ENCODE measurements at places on chromosomes 16 and 17.

DNA sequence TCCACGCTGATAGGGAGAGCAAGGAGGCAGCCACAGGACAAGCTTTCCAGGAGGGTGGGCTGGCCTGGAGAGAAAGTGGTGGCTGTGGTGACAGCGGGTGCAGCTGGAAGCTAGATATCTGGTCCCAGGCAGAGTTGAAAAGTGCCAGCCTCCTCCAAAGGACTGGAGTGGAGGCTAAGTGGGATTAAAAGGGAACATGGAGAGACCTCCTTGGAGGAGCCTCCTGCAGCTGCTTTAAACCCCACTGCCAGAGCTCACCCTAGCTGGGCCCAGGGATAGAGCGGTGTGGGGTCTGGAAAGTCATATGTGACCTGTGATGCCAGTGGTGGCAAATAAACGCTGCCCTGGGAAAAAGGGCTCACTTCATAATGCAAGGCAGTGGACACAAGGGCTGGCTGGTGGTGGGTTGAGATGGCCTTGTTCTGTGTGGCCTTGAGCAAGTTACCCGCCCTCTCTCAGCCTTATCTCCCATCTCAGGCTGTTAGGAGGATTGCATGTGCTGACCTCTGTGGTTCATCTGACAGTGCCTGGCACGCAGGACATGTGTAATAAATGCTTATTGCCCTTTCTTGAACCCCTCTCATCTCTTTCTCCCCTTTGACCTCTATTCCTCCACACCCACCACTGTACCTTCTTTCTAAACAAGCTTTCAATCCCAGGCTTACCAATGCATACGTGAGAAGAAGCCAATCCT is 61.0 kb upstream of the LGALS9 start:
- H3K4me1 ChIP-seq = peaks cover 53% of the 10 kb centered on the region
- H3K27ac ChIP-seq = peak overlapping the region; percentile 49
- H3K27me3 ChIP-seq = peaks cover 10% of the 10 kb centered on the region

- no peaks in the 10 kb centered on the region for H3K36me3 ChIP-seq
- H3K4me1 ChIP-seq = peaks cover 4% of the 10 kb centered on the region
- H3K27ac ChIP-seq = no peak overlapping the region
- no peak overlapping the region for H3K4me3 ChIP-seq
- no peaks in the 10 kb centered on the region for H3K27me3 ChIP-seq
These were observed 39.7 kb downstream of the BRCA1 start for GRCh38 chr17:43085474-43085873.

GRCh38 chr16:26787924-26788323 is 278.8 kb upstream of the C16orf82 start:
- DNase-seq = no peak
- H3K4me1 ChIP-seq = no peaks in the 10 kb centered on the region
- H3K27me3 ChIP-seq = peaks cover 2% of the 10 kb centered on the region
- no peak overlapping the region for H3K27ac ChIP-seq
- H3K4me3 ChIP-seq = no peak overlapping the region
- no peaks in the 10 kb centered on the region for H3K36me3 ChIP-seq

DNA sequence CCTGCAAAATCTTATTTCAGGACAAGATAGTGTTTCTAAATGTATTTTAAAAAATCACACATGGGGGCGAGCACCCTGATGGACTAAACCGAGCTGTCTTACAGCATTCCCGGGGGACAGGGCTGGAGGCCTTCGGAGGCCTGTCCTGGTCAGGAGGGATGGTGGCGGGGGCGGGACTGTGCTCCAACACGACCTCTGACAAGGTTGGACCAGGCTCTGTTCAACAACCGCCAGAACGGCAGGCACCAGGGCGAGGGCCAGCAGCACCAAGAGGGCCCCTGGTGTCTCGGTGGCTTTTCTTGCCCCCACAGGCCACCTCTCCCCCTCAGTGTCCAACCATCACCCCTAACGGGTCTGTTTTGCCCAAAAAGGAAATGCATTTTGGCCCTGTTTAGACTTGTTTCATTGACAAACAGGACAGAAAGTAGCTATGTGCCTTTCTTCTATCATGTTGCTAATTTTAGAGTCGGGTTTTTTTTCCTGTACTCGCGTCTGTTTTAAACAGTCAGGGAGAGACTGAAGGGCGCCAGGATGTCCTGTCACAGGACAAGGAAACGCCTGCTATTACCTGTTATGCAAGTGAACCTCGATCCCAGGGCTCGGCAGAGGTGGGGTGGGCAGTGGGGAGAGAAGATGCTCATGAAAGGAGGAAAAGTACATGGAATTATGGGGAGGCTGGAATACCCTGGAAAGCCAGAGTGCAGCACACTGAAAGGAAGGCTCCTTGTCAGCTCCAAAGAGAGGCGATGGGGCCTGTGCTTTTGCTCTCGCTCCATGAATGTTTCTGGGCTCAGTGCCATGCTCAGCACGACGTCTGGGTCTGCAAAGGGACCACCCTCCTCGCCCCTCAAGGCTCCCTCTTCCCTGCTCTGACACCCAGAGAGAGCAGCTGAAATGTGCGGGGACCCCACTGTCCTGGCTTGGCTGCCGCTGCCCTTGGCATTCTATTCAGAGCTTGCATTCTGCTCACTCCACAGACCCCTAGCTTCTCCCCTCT is 11.9 kb downstream of the TMEM204 start:
- peak overlapping the region; percentile 6 for H3K27ac ChIP-seq
- H3K4me1 ChIP-seq = peaks cover 37% of the 10 kb centered on the region
- H3K27me3 ChIP-seq = peaks cover 6% of the 10 kb centered on the region
- no peak for DNase-seq
- peaks cover 6% of the 10 kb centered on the region for H3K36me3 ChIP-seq

DNA sequence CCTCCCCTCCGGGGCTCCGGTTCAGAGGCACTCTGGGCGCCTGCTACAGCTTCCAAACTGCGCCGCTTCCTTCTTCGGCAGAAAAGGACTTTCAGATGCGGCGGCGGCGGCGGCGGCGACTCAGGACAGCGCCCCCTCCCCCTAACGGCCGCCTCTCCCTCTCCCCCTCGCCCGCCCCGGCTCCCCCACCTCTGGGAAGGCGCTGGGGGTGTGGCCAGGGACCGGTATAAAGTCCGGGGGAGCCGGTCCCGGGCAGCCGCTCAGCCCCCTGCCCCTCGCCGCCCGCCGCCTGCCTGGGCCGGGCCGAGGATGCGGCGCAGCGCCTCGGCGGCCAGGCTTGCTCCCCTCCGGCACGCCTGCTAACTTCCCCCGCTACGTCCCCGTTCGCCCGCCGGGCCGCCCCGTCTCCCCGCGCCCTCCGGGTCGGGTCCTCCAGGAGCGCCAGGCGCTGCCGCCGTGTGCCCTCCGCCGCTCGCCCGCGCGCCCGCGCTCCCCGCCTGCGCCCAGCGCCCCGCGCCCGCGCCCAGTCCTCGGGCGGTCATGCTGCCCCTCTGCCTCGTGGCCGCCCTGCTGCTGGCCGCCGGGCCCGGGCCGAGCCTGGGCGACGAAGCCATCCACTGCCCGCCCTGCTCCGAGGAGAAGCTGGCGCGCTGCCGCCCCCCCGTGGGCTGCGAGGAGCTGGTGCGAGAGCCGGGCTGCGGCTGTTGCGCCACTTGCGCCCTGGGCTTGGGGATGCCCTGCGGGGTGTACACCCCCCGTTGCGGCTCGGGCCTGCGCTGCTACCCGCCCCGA is at the start of gene IGFBP4:
IGFBP4 (plus strand) TSS at position 255 of the 792 bp plus-strand sequence; CDS start at position 541, 286 bp downstream.
- peak within 1 kb of the TSS; percentile 67 for H3K4me3 ChIP-seq
- no peaks in the 10 kb centered on the region for H3K36me3 ChIP-seq
- H3K27ac ChIP-seq = no peak within 1 kb of the TSS
- peaks cover 3% of the 10 kb centered on the region for H3K4me1 ChIP-seq
- DNase-seq = peak; percentile 83
- H3K27me3 ChIP-seq = peaks cover 12% of the 10 kb centered on the region

- peaks cover 2% of the 10 kb centered on the region for H3K27me3 ChIP-seq
- H3K27ac ChIP-seq = peak overlapping the region; percentile 75
- H3K36me3 ChIP-seq = peaks cover 14% of the 10 kb centered on the region
- no peak overlapping the region for H3K4me3 ChIP-seq
- peaks cover 5% of the 10 kb centered on the region for H3K4me1 ChIP-seq
These were observed 32.6 kb downstream of the TMEM100 start for GRCh38 chr17:55690105-55690508.

- H3K27ac ChIP-seq = no peak overlapping the region
- peaks cover 4% of the 10 kb centered on the region for H3K36me3 ChIP-seq
- peaks cover 2% of the 10 kb centered on the region for H3K4me1 ChIP-seq
- DNase-seq = no peak
These were observed 197.7 kb upstream of the CDH5 start for GRCh38 chr16:66168777-66169176.

- no peaks in the 10 kb centered on the region for H3K4me1 ChIP-seq
- H3K27me3 ChIP-seq = peaks cover 8% of the 10 kb centered on the region
- peaks cover 12% of the 10 kb centered on the region for H3K36me3 ChIP-seq
- H3K27ac ChIP-seq = no peak overlapping the region
These were observed 301.3 kb downstream of the SOX9 start for GRCh38 chr17:72422204-72422504.

DNA sequence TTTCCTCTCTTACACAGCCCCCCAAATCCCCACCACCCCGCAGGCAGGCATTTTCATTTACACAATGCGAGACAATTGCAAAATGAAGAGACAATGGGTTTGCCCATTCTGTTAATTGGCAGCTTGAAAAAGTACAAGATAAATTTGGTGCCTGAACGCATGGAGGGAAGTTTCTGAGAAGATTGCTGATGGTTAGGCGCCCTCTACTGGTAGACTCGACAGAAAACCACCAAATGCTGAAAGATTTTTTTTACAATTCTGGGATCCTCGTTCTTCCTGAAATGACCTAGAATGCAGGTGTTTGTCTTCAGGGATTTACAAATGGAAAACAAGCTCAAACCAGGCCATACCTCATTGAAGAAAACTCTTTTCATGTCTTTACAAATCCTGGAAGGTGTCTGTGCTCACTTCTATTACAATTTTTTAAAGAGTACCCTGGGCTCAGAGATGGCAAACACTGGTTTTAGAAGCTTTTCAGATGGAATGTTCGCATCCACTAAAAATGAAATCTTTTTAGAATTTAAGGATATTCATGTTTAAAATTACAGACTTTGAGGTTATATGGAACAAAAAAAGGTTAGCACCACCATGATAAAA is 338.5 kb downstream of the PMP22 start:
- no peak overlapping the region for H3K4me3 ChIP-seq
- H3K27me3 ChIP-seq = no peaks in the 10 kb centered on the region
- DNase-seq = peak; percentile 46
- H3K4me1 ChIP-seq = no peaks in the 10 kb centered on the region

GRCh38 chr17:39705786-39706348 is 6.0 kb downstream of the ERBB2 start:
- no peaks in the 10 kb centered on the region for H3K36me3 ChIP-seq
- H3K27ac ChIP-seq = no peak overlapping the region

GRCh38 chr16:4495766-4496165 is 19.6 kb downstream of the HMOX2 start:
- no peak overlapping the region for H3K4me3 ChIP-seq
- H3K27ac ChIP-seq = no peak overlapping the region
- H3K4me1 ChIP-seq = peaks cover 24% of the 10 kb centered on the region
- peaks cover 2% of the 10 kb centered on the region for H3K27me3 ChIP-seq
- no peak for DNase-seq

GRCh38 chr16:4395055-4395726 is 21.2 kb downstream of the CORO7 start:
- H3K4me1 ChIP-seq = no peaks in the 10 kb centered on the region
- H3K27me3 ChIP-seq = peaks cover 4% of the 10 kb centered on the region
- no peak overlapping the region for H3K27ac ChIP-seq
- no peak for DNase-seq
- no peak overlapping the region for H3K4me3 ChIP-seq
- peaks cover 4% of the 10 kb centered on the region for H3K36me3 ChIP-seq

- no peaks in the 10 kb centered on the region for H3K27me3 ChIP-seq
- H3K4me1 ChIP-seq = no peaks in the 10 kb centered on the region
- no peak for DNase-seq
- no peaks in the 10 kb centered on the region for H3K36me3 ChIP-seq
- no peak overlapping the region for H3K4me3 ChIP-seq
These were observed 299.0 kb downstream of the CEP112 start for GRCh38 chr17:65892912-65893377.

DNA sequence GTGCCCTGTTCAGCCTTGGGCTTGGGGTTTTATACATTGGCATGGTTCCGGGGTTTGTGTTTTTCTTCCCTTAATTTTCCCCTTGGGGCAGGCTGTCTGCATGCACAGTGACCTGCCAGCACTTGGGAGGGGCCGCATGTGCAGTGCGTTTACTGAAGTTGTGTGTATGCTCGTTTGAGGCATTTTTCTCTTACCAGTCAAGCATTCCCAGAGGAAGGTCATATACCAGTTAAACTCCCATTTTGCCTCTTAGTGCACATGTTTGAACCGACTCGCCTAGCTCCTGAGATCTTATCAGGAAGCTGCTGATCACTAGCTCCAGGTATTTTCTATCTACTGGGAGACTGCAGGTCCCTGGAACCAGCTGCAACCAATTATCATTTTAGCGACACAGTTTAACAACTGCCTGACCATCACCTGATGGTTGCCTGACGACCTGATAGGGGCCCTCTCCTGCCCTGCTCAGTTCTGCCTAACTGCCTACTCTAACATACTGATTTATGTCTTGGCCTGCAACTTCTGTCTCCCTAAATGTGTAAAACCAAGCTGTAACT is 51.4 kb downstream of the MFSD11 start:
- no peak overlapping the region for H3K27ac ChIP-seq
- H3K4me3 ChIP-seq = no peak overlapping the region
- H3K27me3 ChIP-seq = no peaks in the 10 kb centered on the region
- peaks cover 4% of the 10 kb centered on the region for H3K4me1 ChIP-seq
- DNase-seq = no peak

- no peaks in the 10 kb centered on the region for H3K36me3 ChIP-seq
- peak overlapping the region; percentile 87 for H3K27ac ChIP-seq
- no peak for DNase-seq
- H3K4me1 ChIP-seq = peaks cover 3% of the 10 kb centered on the region
- peak overlapping the region; percentile 97 for H3K4me3 ChIP-seq
These were observed 495 bp downstream of the TXNDC17 start for GRCh38 chr17:6641247-6641863.

DNA sequence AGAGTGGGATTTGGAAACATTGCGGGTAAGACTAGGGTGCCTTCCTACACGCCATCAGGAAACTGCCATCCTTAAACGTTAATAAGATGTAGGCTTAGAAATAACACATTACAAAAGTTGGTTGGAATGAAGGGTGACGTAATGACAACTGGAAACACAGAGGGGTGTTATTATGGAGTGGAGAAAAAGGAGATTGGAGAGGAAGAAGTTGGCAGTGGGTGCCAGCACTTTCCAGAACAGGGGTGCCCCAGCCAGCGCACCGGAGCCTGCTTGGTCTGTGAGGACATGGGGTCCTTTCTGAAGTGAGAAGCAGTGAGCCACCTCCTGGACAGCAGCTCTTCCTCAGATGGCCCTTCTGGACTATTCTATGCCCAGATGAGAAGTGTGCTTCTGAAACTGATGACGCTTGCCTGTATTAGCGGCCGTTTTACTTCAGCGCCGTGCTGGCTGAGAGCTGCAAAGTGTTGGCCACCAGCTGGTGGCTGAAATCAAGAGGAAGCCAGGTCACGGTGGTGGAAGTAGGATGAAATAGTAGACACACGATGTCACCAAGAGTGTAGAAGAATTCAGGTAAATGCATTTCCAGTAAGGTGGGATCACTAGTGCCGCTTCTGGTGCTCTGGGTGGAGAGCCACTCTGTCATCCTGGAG is 244.8 kb downstream of the NTN1 start:
- H3K36me3 ChIP-seq = no peaks in the 10 kb centered on the region
- no peak for DNase-seq
- peaks cover 8% of the 10 kb centered on the region for H3K4me1 ChIP-seq
- H3K4me3 ChIP-seq = no peak overlapping the region
- no peak overlapping the region for H3K27ac ChIP-seq

Data from glutamatergic neuron (in vitro differentiated cells).